A549 treated with DMSO at 1 μM for 4 hours (cell line): ENCODE measurements at places on chromosomes 5 and 9. TPM values are rescaled to one million over a fixed set of nuclear protein-coding genes. Genes with fewer than 3 reads are reported as not detected.

The PIK3R1 gene
- 5.0 to 9.6 TPM (median 6.7 TPM) in 5 replicates for total RNA-seq

The IL13 gene
- 0.06 to 0.11 TPM in 2 of 5 replicates, not detected in the others for total RNA-seq

The ENC1 gene
- 13.8 to 17.1 TPM (median 14.9 TPM) in 5 replicates for total RNA-seq

The PCDHAC1 gene
- 1.0 to 1.5 TPM (median 1.4 TPM) in 5 replicates for total RNA-seq

The FRMPD1 gene
- 0.02 to 0.04 TPM (median 0.03 TPM) in 4 of 5 replicates, not detected in the other for total RNA-seq

The TAF11L10 gene
- not detected in 5 replicates for total RNA-seq

The CCNO gene
- total RNA-seq: 7.1 to 8.7 TPM (median 8.6 TPM) in 5 replicates

The TRIM23 gene
- 6.3 to 9.2 TPM (median 7.9 TPM) in 5 replicates for total RNA-seq
